ENCODE measurements at places on chromosomes 2 and 18.

DNA sequence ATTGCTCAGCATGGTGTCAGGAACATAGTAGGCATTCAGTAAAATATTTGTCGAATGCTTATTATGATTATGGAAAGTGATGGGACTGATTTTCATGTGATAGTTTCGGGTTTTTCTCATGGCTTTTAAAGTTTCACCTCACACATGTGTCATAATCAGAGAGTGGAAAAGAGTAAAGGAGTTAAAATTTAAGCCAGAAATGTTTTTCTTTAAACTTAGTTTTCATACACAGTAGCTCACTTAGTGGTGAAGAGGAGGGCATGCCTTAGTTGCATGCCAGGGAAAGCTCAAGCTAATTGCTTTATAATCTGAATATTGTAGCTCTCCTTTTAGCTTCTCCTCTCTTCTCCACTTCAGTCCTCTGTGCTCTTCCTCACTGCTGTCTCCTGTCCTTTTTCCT, 38.0 kb downstream of the EHBP1 start:
- no peak for DNase-seq

- no peak for DNase-seq
Observed at GRCh38 chr18:3209859-3210569, 9.8 kb downstream of the MYOM1 start.

DNA sequence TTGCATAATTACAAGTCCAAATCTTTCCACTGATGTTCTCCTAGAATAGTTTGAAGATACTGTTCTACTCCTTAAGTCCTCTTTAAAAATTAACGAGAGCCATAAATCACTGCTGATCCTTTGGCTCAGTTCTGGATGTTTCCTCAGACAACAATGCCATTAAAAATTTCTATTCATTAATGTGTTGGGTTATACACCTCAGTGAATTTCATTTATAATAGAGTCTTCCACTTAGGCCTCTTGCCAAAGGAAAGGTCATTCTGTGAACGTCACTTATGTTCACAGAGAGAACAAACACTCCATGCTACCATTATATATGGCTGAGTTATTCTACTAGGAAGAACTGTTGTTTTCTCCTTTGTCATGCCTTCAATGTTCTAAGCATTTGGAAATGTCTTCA, 1472.3 kb upstream of the CELF4 start:
- no peak for DNase-seq

DNA sequence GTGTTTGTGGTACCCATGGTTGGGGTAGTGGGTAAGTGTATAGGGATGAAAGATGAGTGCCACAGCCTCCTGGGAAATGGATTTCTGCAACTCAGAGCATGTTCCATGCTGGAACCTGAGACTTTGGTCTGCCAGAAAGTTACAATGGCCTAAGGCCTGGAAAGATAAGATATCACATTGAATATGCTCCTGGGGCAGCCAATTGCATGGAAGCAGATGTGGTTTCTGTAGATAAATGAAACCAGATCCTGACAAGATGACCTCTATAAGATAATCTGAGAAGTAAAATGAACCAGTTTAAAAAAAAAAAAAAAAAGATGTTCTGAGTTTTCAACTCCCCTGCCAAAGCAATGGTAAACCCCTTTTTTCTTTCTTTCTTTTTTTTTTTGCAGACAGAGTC, 91.4 kb upstream of the NCK2 start:
- no peak for DNase-seq

DNA sequence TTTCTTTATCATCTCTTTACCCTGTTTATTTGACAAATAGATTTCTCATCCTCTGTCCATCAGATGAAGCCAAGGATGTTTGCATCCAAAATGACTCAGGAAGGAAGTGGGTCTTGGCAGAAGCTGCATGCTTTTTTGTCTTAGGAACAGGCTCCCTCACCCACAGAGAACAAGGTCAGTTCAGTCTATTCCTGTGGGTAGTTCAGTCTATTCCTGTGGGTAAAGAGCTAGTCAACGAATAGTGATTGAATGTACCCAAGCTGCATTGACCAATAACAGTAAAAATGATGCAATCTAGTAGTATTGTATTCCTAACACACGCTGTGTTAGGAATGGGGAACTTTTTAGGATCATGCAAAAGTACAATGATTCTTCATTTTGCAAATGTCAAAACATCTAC, 290.8 kb upstream of the TANK start:
- DNase-seq = peak; percentile 94

GRCh38 chr2:205762881-205763280, 80.6 kb downstream of the NRP2 start:
- DNase-seq = no peak

GRCh38 chr18:79367989-79368388, 27.7 kb upstream of the NFATC1 start:
- DNase-seq = no peak

DNA sequence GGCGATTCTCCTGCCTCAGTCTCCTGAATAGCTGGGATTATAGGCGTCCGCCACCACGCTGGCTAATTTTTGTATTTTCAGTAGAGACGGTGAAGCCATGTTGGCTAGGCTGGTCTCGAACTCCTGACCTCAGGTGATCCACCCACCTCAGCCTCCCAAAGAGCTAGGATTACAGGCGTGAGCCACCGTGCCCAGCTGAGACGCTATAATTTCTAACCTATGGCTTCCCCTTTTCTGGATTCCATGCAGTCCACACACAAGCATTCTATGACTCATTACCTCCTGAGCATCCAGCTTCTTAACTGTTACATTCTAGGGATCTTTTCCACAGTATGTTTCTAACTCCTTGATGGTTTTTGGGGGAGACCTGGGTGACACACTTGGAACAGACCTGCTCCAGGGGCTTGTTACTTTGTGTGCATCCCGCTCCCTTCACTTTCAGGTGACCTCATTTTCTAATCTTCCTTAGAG, 11.8 kb upstream of the KCMF1 start:
- peak; percentile 37 for DNase-seq

GRCh38 chr2:240711701-240712100, 20.0 kb downstream of the AQP12A start:
- DNase-seq = no peak

GRCh38 chr18:1252936-1253335, 348.3 kb downstream of the ADCYAP1 start:
- DNase-seq = no peak

DNA sequence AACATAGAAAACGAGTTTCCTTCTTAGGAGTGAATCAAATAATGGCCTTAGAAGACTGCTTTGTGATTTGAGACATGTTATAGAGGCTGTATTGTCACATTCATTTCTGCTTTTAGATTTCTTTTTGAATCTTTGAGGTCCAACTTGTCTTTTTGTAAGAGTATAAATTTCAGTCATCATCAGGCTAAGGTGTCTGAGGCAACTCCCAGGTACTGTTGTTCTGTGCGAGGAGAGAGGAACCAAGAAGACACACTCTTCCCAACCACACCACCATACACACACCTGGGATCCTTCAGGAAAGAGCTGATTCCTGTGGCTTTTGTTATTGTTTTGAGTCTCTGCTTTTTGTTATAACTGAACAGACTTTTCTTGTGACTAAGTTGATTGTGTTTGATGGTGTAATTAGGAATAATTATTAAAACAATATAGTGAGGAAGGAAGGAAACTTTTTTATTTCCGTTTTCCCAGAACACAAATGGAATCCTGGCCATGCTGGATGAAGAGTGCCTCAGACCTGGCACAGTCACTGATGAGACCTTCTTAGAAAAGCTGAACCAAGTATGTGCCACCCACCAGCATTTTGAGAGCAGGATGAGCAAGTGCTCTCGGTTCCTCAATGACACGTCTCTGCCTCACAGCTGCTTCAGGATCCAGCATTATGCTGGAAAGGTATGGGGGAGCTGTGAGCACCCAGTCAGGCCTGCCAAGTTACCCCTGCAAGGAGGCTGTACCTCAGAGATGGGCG, 140.4 kb downstream of the MYO1B start:
- DNase-seq = no peak

GRCh38 chr18:47931718-47932103, 1.3 kb upstream of the SMAD2 start:
- DNase-seq = no peak

- no peak for DNase-seq
Observed at GRCh38 chr2:166433457-166433856, 57.7 kb upstream of the SCN9A start.

- DNase-seq = no peak
Observed at GRCh38 chr2:200741468-200742202, 70.1 kb upstream of the BZW1 start.

DNA sequence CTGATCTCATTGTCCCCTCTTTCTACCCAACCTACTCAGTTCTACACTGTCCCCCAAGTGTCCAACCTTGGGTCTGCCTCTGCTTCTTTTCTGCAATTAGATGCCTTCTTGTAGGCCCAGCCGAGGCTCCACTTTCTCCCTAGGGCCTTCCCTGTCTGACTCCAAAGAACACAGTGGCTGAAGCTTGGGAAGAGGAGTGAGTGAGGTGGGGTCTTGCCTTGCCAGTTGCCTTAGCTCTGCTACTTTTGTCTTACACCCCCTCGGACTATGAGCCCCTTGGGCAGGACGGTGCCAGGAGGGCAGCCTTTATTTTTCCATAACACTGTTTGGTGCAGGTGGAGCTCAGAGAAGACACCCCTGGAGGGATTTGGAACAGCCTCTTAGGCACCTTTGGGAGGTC, 345.1 kb downstream of the CYP26B1 start:
- no peak for DNase-seq

GRCh38 chr2:85244828-85245227, 83.0 kb downstream of the TGOLN2 start:
- no peak for DNase-seq

Measured in GM04504 (cell line).